Uterine smooth muscle cell (primary cell): ENCODE measurements at places on chromosomes 1 and 21. TPM values are rescaled to one million over a fixed set of nuclear protein-coding genes. Genes with fewer than 3 reads are reported as not detected.

Gene FCGR2B
- not detected in 2 replicates for total RNA-seq

Gene RNF187
- total RNA-seq: 75.5 and 148 TPM in 2 replicates

Gene KRTAP19-1
- total RNA-seq: not detected in 2 replicates

Gene LCE1C
- total RNA-seq: not detected in 2 replicates

Gene RASAL2
- total RNA-seq: 21.6 and 26.6 TPM in 2 replicates

Gene SLC44A3
- total RNA-seq: 0.22 and 1.2 TPM in 2 replicates

Gene EFNA3
- total RNA-seq: 0.22 and 0.50 TPM in 2 replicates

Gene LRRC71
- not detected in 2 replicates for total RNA-seq

Gene GJA4
- total RNA-seq: not detected in 2 replicates

Gene NASP
- 38.2 and 88.3 TPM in 2 replicates for total RNA-seq

Gene LCE2C
- not detected in 2 replicates for total RNA-seq

Gene PGLYRP4
- not detected in 2 replicates for total RNA-seq

Gene SPRR2E
- total RNA-seq: not detected in 2 replicates

Gene MIXL1
- total RNA-seq: 0.12 TPM in 1 of 2 replicates, not detected in the other

Gene CD244
- not detected in 2 replicates for total RNA-seq

Gene VCAM1
- 0.44 and 3.0 TPM in 2 replicates for total RNA-seq

Gene MFSD2A
- 4.9 and 5.9 TPM in 2 replicates for total RNA-seq

Gene CYP4A11
- total RNA-seq: not detected in 2 replicates

Gene BATF3
- total RNA-seq: 0.75 and 1.5 TPM in 2 replicates

Gene MATN1
- total RNA-seq: not detected in 2 replicates

Gene S100A7
- not detected in 2 replicates for total RNA-seq

Gene MMP23B
- 1.2 and 4.7 TPM in 2 replicates for total RNA-seq

Gene NCMAP
- total RNA-seq: not detected in 2 replicates

Gene ZNF593OS
- not detected in 2 replicates for total RNA-seq

Gene BCL2L15
- 0.11 and 0.12 TPM in 2 replicates for total RNA-seq

Gene MCOLN2
- 2.5 and 2.7 TPM in 2 replicates for total RNA-seq

Gene SYT14
- total RNA-seq: 3.3 and 4.4 TPM in 2 replicates

Gene FCRL5
- total RNA-seq: not detected in 2 replicates

Gene PRPF38A
- 15.1 and 16.4 TPM in 2 replicates for total RNA-seq

Gene OR2L8
- 0.25 TPM in 1 of 2 replicates, not detected in the other for total RNA-seq

Gene LZIC
- 33.1 and 33.9 TPM in 2 replicates for total RNA-seq

Gene IFI44L
- 2.7 and 4.5 TPM in 2 replicates for total RNA-seq

Gene MPZL1
- total RNA-seq: 94.0 and 117 TPM in 2 replicates
